ENCODE measurements at places on chromosomes 1 and 21.

GRCh38 chr1:25804964-25805862 is 5.2 kb downstream of the SELENON start:
- peak; percentile 11 for DNase-seq

GRCh38 chr21:34845521-34846451 is 177.0 kb downstream of the CLIC6 start:
- peak; percentile 73 for DNase-seq

- DNase-seq = no peak
These were observed 328.5 kb upstream of the RUNX1 start for GRCh38 chr21:35377505-35378090.

DNA sequence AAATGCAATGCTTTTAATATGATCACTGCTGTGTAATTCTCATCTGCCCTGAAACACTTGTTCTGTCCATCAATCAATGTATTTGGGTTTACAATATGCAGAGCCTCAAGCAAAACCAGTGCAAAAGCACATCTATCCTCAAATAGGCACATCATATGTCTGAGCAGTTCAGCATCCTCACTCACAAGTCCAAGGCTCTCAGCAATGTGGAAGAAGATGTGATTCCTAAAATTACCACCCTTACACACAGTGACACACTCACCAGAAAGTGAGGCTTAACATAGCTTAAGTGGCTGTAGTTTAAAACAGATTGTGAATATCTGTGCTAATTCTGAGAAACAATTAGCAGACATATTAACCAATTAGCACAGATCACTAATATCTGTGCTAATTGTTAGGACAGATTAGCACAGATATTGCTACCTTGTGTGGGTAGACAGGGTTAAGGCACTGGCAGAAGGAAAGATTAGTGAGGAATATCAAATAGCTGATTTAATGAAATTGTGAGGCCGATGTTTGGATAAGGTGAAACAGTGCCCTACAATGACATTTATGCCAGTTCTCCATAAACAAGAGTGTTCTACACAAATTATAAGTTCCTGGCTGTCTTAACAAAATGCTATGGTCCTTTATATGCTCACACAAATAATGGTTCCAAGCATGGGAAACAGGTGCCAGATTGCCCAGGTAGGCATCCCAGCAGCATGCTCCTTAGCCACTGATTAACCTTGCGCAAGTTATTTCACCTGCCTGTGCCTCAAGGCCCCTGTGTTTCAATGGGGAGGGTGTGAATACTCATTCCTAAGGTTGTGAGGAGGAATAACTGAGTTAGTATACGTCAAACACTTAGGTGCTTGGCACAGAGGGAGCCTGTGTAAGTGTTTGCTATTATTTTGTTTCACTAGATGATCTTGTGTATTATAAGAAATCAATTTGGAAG is 41.7 kb downstream of the MRPL39 start:
- DNase-seq = no peak

DNA sequence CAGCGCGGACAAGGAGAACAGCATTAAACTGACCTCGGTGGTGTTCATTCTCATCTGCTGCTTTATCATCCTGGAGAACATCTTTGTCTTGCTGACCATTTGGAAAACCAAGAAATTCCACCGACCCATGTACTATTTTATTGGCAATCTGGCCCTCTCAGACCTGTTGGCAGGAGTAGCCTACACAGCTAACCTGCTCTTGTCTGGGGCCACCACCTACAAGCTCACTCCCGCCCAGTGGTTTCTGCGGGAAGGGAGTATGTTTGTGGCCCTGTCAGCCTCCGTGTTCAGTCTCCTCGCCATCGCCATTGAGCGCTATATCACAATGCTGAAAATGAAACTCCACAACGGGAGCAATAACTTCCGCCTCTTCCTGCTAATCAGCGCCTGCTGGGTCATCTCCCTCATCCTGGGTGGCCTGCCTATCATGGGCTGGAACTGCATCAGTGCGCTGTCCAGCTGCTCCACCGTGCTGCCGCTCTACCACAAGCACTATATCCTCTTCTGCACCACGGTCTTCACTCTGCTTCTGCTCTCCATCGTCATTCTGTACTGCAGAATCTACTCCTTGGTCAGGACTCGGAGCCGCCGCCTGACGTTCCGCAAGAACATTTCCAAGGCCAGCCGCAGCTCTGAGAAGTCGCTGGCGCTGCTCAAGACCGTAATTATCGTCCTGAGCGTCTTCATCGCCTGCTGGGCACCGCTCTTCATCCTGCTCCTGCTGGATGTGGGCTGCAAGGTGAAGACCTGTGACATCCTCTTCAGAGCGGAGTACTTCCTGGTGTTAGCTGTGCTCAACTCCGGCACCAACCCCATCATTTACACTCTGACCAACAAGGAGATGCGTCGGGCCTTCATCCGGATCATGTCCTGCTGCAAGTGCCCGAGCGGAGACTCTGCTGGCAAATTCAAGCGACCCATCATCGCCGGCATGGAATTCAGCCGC is 2.5 kb downstream of the S1PR1 start:
- DNase-seq = no peak

DNA sequence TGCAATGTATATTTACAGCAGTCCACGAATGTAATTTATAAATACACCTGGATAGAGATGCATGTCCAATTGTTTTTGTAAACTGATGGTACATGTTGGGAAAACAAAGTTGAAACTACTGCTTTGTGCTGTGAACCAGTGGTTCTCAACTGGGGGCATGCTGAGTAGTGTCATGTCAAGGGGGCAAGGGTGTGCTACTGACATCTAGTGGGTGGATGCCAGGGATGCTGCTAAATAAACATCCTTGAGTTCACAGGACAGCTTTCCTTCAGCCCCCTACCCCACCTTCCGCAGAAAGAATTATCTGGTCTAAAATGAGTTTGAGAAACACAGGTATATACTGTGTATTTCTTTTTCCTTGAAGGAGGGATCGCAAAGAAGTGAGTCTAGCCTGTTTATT is 95.9 kb downstream of the RASAL2 start:
- peak; percentile 25 for DNase-seq

DNA sequence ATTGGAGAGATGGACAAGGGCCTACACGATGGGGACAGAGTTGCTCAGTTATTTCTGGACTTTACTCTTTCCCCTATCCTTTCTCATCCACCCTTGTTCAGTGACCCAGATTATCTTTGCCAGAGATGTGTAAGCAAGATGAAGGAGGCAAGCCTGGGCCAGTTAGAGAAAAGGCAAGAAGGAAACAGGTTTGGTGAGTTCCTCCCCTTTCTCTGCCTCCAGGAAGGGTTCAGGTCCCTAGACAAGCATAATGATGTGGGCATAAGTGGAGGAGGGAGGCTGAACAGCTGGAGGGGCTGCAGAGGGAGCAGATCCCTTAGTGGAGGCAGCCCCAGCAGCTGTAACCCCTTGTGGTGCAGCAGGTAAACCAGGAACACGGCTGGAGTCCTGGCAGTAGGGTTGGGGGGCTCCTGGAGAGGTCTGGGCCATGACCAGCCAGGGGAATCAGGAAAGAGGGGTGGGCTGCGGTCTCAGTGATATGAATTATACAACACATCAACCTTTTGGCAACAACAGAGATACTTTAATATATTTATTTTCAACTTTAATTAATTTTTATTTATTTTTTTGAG is 9.2 kb upstream of the CDC42 start:
- no peak for DNase-seq
